ENCODE measurements at places on chromosomes 7 and 10. TPM values are rescaled to one million over a fixed set of nuclear protein-coding genes. Genes with fewer than 3 reads are reported as not detected.
A peak's percentile ranks its signal among the peaks of the same experiment; 100 is the strongest.

The CAMK2B gene
- 55.9 TPM for total RNA-seq

The BCCIP gene
- total RNA-seq = 57.6 TPM

DNA sequence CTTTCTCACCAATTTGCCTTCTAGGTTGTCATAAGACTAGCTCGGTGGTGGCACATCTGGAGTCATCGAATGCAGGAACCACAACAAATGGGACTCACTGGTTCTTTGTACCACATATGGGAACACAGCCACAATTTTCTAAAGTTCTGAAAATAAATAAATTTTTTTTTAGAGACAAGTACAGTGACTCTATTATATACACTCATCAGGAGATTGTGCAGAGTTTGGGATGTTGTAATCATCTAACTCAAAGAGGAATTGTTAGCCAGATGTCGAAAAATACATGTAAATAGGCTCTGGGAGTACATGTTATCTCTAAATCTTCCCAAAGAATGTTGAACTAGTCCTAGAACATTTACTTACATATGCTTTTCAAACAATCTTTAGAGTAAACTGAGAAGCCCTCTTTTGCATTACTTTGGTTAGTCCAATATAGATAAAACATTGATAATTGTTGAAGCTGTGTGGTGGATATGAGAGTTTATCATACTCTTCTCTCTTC, 19.6 kb upstream of the SEPTIN7 start:
- no peak overlapping the region for H3K27ac ChIP-seq
- no peak overlapping the region for H3K4me3 ChIP-seq
- no peak for DNase-seq
- H3K36me3 ChIP-seq = no peaks in the 10 kb centered on the region

- no peak overlapping the region for H3K4me3 ChIP-seq
- no peaks in the 10 kb centered on the region for H3K27me3 ChIP-seq
- no peak for DNase-seq
- H3K4me1 ChIP-seq = peaks cover 16% of the 10 kb centered on the region
Measured at GRCh38 chr7:139427788-139428187, 55.7 kb downstream of the KLRG2 start.

GRCh38 chr7:93453262-93453661, 121.3 kb downstream of the CALCR start:
- DNase-seq = no peak
- H3K4me3 ChIP-seq = no peak overlapping the region
- no peaks in the 10 kb centered on the region for H3K4me1 ChIP-seq
- H3K36me3 ChIP-seq = no peaks in the 10 kb centered on the region
- H3K27me3 ChIP-seq = no peaks in the 10 kb centered on the region

The RGR gene
- not detected for total RNA-seq

DNA sequence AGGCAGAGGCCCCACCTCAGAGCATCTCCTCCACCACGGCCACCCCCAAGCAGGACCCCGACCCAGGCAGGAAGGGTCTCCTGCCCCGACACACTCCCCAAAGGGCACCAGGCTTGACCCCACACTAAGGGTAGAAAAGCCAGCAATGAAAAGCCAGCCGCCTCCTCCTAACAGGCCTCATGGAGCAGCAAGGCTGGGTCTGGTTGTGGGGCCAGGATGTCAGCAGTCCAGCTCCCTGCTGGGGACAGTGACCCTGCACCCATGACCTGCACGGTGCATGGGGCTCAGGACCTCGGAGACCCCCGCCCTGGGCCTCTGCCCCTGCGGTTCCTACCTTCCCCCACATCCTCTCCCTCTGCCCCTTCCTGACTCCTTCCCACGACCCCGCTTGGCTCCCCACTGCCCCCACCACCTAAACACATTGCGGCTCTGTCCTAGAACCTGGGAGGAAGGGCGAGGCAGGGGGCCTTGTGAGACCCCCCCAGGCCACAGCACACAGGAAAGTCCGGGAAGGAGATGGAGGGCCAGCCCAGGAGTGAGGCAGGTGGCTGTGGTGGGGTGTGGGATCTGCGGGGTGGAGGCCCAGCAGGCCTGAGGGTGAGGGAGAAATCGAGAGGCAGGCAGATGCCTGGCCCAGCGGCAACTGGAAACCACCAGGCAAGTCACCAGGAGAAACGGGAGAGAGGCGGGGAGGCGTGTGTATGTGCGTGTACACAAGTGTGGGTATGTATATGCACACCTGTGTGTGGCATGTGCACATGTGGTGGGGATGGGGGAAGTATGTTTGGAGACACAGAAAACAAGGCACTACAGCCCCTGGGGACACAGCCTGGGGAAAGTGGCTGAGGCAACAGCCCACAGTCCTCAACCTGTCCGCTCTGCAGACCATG, 229.9 kb downstream of the MAD1L1 start:
- peak; percentile 8 for DNase-seq
- H3K36me3 ChIP-seq = no peaks in the 10 kb centered on the region
- H3K27me3 ChIP-seq = no peaks in the 10 kb centered on the region
- H3K4me1 ChIP-seq = no peaks in the 10 kb centered on the region

DNA sequence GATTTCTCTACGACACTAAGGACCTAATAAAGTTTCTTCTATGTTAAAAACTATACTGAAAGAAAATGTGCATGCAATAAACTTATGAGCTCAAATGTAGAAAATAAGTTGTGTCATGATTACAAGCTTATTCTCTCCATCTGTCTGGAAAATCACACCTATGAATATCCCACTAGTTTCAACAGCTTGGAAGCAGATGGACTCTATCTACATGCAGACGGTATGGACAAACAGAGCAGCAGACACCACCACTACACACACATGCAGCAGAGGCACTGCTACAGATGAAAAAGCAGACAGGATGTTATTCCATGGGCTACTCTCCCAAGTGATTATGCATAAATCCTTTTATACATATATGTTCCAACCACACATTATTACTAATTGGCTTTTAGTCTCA, 123.4 kb upstream of the TARP start:
- no peak overlapping the region for H3K4me3 ChIP-seq
- no peak overlapping the region for H3K27ac ChIP-seq
- no peak for DNase-seq
- no peaks in the 10 kb centered on the region for H3K36me3 ChIP-seq
- no peaks in the 10 kb centered on the region for H3K4me1 ChIP-seq

GRCh38 chr7:2527505-2528467, 8.2 kb downstream of the LFNG start:
- peaks cover 10% of the 10 kb centered on the region for H3K27me3 ChIP-seq
- H3K36me3 ChIP-seq = no peaks in the 10 kb centered on the region
- no peak overlapping the region for H3K27ac ChIP-seq
- DNase-seq = peak; percentile 36
- no peak overlapping the region for H3K4me3 ChIP-seq

The HECW1 gene
- 0.93 TPM for total RNA-seq

DNA sequence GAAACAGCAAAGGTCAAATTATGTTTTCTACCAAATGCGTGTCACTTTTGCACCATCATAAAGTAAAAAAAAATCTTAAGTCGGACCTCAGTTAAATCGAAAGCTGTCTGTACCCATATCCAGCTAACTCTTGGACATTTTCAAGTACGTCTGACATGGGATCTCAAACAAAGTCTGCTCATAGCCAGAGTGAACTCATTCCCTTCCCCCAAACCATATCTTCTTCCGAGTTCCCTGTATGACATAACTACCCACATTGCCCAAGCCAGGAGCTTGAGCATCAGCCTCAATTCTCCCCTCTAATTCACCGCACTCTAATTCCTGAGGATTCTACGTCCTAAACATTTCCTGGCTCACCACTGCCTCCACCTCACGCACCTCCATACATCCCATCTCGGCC, 44.8 kb upstream of the TARP start:
- H3K4me1 ChIP-seq = no peaks in the 10 kb centered on the region
- no peak overlapping the region for H3K4me3 ChIP-seq
- no peak for DNase-seq
- no peaks in the 10 kb centered on the region for H3K36me3 ChIP-seq
- H3K27me3 ChIP-seq = no peaks in the 10 kb centered on the region
- no peak overlapping the region for H3K27ac ChIP-seq

GRCh38 chr10:4181621-4182049, 396.6 kb upstream of the KLF6 start:
- no peak overlapping the region for H3K27ac ChIP-seq
- peaks cover 7% of the 10 kb centered on the region for H3K4me1 ChIP-seq
- no peaks in the 10 kb centered on the region for H3K27me3 ChIP-seq

The UBTD1 gene
- 16.1 TPM for total RNA-seq

DNA sequence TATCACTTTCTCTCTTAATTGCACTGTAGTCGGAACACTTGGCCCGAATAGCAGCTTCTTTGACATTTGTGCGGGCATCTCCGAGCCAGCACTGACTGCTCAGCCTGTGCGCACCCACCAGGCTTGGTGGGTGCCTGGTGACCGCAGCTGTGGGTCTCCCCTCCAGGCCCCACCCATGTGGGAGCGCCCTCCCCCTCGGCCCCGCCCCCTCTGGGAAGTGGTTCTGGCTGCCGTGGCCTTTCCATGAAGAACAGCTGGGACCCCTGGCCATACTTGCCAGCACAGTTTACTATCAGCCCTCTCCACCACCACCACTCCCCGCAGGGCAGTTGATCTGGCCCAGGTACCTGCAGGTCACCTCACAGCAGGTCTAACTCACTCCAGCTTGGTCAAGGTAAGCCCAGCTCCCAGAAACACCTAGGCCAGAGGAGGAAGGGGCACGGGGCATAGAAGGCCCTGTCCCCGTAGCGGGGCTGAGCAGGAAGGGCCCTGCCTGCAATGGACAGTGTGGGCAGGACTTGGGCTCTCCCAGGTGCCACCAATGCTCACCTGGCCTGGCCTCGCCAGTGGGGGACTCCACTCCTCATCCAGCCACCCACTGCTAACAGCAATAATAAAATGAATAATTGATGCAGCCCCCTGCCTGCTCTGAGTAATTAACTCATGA, 5.8 kb downstream of the RASGEF1A start:
- no peak overlapping the region for H3K27ac ChIP-seq
- DNase-seq = no peak
- H3K4me3 ChIP-seq = no peak overlapping the region

- no peaks in the 10 kb centered on the region for H3K27me3 ChIP-seq
- H3K4me1 ChIP-seq = no peaks in the 10 kb centered on the region
- H3K36me3 ChIP-seq = no peaks in the 10 kb centered on the region
Measured at GRCh38 chr10:117400329-117400728, 25.1 kb upstream of the PDZD8 start.

DNA sequence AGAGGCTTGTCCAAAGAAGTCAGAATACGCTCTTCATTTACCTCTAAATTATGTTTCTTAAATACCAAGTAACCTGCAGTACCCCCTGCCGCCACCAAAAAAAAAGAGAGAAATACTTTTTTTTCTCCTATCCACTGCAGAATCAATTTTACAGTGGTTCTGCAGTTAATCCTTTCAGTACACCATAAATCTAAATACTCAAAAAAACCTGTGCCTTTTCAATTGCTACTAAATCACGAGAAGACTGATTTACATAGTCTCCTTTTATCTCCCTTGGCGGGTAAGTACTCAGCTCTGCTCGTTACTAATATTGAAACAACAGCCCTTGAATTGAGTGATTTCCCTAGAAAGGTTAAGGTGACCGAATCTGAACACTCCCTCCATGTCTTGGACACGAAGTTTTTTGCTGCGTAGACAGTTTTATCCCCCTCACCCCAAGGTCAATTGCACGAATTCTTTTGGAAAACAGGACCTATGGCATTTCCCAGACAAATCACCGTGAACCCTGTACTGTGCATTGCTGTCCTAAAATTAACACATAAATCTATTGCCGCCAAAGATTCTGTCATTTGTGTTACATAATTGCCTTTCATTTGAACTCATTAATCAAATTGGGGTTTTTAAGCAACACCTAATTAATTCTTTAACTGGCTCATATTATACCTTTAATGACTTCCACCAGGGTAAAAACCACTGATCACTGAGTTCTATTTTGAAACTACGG, 512 bp upstream of the VIM start:
- H3K4me1 ChIP-seq = peaks cover 10% of the 10 kb centered on the region
- H3K4me3 ChIP-seq = peak overlapping the region; percentile 80
- DNase-seq = no peak
- H3K36me3 ChIP-seq = peaks cover 15% of the 10 kb centered on the region

DNA sequence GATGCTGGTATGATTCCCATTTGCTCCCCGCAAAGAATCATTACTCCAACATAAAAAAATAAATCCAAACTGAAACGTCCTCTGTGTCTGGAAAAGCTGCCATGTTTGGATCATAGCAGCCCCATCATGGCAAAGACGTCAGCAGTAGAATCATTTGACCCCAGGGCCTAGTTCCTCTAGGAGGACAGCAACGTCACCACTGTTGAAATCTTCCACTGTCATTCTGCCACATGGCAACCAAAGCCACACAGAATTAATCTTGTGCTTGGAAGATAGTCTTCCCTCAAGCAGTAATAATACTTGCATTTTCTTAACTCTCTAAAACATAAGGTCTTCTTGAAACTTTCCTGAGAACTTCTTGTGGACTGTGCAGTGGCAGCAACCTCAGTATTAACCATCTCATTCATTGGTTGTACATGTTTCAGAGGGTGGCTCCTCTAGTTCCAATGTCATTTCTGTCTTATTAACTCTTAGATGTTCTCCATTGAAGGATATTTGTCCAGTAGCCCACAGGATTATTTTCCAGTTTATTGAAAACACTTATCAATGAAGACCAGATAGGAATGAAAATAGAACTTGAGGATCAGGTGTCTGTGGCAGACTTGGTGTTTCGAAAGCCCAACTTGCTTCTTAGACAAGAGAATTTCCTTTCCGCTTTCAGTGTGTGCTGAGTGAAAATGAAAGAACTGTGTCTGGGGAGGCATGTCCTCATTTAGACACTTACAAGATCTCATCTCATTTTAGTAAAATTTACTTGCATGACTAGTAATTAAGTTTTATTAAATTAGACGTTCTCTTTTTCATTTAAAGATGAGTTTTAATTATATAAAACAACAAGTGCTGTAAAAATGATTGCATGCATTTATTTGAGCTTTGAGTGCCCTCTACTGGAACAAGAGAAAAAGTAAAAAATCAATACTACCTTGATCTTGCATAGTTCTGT, 28.9 kb upstream of the INHBA start:
- H3K27me3 ChIP-seq = no peaks in the 10 kb centered on the region
- H3K4me1 ChIP-seq = no peaks in the 10 kb centered on the region
- no peak for DNase-seq
- H3K36me3 ChIP-seq = no peaks in the 10 kb centered on the region
- no peak overlapping the region for H3K4me3 ChIP-seq

All from psoas muscle (tissue), 8 donors.